ENCODE measurements at places on chromosomes 7 and 10.

- DNase-seq, result no peak
Observed at GRCh38 chr10:100192350-100192749, 6.5 kb upstream of the ERLIN1 start.

DNA sequence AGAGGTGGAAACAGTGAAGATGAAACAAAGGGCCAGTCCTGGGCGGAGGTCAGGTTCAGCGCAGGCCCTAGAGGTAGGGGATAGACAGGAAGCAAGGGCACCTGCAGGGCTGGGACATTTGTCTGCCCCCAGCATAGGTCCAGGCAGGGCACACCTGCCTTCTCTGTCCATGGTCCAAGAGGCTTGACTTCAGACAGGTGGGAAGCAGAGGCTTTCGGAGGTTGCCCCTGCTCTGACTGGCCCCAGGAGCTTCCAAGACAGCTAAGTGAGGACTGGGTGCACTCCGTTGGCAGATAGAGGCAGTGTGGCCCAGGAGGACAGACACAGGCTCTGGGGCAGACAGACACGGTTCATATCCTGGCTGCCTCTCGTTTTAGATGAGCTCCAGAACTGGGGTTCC is 71.6 kb upstream of the GRB10 start:
- no peak for DNase-seq

DNA sequence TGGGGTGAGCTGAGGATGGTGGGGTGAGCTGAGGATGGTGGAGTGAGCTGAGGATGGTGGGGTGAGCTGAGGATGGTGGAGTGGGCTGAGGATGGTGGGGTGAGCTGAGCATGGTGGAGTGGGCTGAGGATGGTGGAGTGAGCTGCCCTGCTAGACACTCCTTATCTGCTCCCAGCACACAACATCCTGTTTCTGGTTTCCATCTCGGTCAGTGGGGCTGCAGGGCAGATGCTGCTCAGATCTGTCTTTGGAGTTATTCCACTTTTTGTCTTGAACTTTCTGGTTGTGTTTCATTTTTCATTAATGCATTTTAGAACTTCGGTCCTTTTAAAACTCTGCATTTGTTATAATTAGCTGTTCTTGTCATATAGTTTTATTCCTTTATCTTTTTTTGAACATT is 67.9 kb upstream of the ANTXRL start:
- no peak for DNase-seq

DNA sequence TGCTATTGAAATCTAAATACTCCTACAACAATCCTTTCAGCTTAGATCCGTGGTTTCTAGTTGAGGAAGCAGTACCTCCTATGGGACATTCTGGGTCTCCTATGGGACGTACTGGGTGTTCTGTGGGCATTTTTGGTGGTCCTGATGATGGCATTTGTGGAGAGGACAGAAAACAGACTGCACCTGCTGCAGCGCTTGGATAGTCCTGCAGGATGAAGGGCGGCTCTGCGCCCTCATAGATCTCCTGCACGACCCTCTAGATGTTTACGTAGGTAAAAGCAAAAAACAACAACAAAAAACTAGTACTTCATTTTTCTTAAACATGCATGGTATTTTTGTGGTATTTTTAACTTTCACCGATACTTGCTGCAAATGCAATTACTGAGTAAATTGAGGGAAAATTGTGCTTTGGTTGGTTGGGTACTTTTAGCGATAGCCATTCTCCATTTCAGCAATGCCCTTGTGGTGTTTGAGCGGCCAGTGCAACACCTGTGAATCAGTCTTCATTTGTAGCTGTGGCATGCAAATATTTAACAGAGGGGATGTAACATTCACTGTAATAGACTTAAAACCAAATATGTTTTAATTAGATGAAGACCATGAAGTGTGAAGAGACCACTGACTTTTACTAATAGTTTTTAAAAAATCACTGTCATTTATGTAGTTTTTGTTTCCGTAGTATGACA is 461.2 kb downstream of the SDK1 start:
- no peak for DNase-seq

DNA sequence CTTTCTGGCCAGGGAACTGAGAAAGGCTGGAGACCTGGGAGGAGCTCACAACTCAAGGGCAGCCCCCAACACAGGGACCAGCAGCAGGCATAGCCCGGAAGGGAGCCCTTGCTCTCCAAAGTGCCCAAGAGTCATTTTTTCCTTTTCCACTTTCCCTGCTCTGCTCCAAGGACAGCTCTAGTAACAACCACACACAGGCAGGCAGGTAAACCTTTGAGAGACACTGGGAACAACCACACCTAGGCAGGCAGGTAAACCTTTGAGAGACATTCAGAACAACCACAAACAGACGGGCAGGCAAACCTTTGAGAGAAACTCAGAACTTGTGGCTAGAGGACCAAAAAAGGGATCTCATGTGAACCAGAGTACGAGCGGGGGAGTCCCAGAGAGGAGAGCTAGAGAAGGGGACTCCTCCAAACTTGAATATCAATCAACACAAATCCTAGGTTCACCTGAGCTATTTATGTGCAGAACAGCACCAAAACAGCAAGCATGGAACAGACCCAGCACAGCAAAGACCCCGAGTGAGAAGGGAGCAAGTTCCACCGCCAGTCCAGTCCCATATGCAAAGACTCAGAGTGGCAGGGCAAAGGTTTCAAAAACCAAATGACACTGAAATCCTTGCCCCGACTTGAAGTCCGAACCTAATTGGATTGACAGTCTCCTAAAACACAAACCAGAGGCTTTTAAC is 33.6 kb upstream of the GUSB start:
- DNase-seq, result no peak

Measured in iPS DF 6.9 (cell line).